ENCODE measurements at places on chromosomes 16 and 17.

DNA sequence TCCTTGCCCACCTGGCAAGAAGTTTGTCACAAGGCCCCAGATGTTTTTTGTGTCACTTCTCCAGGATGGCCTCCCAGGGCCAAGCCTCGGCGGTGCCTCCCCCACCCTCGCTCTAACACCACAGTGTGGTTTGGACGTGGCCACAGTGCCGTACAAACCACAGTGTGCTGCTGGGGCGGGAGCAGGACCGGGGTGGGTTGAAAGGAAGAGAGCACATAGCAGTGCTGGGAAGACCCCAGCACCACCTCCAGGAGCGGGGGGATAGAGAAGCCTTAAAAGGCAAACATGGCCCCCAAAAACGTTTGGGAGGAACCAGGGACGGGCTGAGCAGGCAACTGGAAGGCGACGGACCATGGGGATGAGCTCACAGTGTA, 5.0 kb upstream of the BCL6B start:
- no peak for DNase-seq

- DNase-seq = no peak
Observed at GRCh38 chr17:13413001-13413400, 188.7 kb downstream of the HS3ST3A1 start.

GRCh38 chr17:74452033-74452840, 14.2 kb upstream of the CD300A start:
- DNase-seq = no peak

GRCh38 chr17:50837286-50837979, 2.0 kb downstream of the WFIKKN2 start:
- no peak for DNase-seq

- no peak for DNase-seq
Observed at GRCh38 chr17:14940938-14941265, 324.2 kb downstream of the PMP22 start.

- DNase-seq = no peak
Observed at GRCh38 chr17:13537167-13537731, 64.5 kb downstream of the HS3ST3A1 start.

Measured in astrocyte of the cerebellum (primary cell).